ENCODE measurements at places on chromosomes 1 and 21.

- DNase-seq, result no peak
Measured at GRCh38 chr1:52919051-52919722, 2.4 kb downstream of the ECHDC2 start.

DNA sequence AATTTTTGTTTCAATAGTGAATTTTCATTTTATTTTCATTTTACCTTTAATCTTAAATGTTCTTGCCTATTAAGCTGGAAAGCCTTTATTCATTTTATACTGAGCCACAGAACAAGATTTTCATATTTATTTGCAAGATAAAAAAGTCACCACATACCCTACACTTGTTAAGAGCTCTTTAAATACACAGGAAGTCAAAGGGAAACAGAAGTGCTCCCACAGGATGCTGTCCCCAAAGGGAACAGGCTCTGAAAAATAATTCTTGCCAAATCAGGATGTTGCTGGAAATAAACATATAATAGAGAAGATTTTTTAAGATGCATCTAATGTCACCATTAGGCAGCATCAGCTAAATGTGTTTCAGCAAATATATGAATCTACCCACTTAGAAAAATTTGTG, 113.6 kb downstream of the VAV3 start:
- no peak for DNase-seq

- DNase-seq, result no peak
Measured at GRCh38 chr1:227136210-227136820, 182.0 kb downstream of the CDC42BPA start.

- DNase-seq, result no peak
Measured at GRCh38 chr1:156838972-156839371, 19.9 kb downstream of the INSRR start.

DNA sequence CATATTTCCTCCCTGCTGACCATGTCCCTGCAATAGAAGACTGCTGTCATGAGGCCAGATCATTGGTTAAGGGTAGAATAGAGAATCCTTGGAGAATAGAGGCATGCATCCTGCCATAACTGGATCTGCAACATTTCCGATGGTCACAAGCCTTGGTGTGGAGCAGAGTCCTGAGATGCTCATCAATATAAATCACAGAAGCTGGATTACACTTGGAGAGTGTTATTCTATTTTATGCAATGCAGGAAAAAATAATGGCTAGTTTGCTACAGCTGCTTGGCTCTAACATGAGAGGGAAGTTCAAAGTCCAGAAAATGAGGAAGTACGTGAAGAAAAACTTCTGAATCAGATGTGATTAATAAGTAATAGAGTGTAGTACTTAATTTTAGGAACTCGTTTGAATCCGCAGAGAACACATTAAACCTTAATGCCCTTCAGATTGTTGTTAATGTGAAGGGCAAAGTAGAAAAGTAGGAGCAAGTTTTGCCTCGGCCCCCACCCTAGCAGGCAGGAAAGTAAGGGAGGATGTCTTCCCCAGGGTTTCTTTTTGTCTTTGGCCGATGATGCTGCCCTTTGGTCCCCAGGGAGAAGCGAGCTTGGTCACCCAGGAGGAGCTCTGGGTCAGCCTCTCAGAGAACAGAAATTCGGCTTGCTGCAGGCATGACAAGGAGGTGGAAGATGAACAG, 59.5 kb downstream of the KCNK1 start:
- peak; percentile 72 for DNase-seq

GRCh38 chr1:209363112-209363511, 220.4 kb upstream of the CAMK1G start:
- DNase-seq, result no peak

DNA sequence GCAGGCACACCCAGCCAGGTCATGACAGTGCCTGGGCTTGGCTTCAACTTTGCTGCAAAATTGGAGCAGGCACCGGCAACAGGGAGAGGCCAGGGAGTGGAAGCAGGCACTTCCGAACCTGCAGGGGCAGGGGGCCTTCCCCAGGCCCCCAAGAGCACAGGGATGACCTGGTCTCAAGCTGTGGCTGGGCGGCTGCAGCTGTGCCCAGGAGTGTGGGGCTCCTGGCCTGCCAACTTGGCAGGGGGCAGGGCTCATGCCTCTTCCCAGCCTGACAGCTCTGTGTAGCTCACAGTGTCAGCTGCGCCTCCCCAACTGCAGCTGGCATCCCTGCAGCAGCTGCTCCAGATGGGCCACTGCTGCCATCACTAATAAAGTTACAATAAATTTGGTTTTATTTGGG, 51.5 kb upstream of the SCYL3 start:
- no peak for DNase-seq

DNA sequence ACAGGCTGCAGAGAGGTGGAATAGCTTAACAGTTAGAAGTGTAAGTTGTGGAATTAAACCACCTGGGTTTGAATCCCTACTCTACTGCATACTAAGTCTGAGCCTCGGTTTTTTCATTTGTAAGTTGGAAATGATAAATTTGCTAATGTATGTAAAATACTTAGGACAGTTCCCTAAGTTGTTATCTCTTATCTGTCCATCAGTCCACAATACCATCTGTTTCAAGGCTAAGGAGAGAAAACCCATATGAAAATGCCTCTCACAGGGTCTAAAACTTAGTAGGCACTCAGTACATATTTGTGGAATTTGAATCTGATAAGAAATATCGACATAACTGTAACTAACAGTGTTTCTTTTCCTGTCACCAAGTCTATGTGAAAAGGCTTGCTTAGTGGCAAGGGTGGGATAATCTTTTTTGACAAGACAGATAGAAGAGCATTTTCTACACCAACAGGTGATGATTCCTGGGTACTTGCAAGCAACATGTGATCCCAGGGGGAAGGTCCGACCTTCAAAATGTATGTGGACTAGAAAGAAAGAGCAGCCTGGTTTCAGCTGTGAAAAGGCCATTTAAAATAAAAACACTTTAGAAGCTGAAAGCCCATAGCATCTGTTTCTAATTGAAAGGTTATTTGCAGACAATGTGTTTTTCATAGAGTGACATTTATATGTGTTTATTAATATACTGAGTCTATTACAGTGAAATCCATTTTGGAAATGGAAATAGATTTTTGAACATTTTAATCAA, 202.9 kb downstream of the HHAT start:
- no peak for DNase-seq

DNA sequence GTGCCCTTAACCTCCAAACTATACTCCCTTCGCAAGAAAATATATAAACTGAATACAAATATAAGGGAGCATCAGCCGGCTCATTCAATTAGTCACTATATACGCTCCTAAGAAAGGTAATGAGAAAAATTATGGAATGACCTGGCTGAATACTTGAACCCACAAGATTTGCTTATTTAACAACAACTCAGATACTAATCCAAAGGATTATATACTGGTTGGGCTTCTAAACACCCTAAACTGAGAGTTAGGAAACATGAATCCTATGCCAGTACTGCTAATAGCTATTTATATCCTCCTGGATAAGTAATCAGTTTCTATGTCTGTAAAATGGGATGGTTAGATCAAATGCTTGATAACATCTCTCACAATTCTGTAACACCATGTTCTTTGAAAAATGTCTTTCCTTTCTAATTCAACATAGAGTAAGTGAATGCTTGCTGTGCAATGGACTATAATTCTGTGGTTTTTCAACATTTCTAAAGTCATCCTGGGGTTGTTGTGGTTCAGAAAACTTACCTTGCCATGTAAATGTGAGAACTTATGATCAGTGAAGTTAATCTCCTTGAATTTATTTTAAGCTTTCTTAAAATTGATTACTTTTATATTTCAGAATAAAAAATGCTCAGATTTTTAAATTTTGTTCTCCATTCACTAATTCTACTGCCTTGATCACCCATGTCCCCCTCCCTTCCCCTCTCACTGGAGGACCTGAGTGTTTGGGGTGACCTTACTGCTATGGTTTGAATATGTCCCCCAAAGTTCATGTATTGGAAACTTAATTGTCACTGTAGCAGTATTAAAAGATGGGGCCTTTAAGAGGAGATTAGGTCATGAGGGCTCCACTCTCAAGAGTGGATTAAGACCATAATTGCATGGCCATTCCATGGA, 14.5 kb downstream of the DUSP10 start:
- DNase-seq, result no peak

DNA sequence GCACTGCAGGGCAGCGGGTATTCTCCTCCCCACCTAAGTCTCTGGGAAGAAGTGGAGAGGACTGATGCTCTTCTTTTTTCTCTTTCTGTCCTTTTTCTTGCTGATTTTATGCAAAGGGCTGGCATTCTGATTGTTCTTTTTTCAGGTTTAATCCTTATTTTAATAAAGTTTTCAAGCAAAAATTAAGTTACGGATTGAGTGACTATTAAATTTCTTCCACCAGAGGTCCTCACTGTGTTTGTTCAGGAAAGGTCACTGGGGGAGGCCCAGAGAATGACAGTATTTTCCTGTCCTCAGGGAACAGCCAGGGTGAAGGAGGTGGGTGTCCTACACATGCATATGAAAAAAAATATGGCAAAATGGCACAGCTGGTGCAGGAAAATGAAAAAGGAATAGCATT, 4.4 kb upstream of the ELF3 start:
- DNase-seq, result no peak

GRCh38 chr1:104946558-104947210, 1197.0 kb downstream of the AMY1C start:
- no peak for DNase-seq

DNA sequence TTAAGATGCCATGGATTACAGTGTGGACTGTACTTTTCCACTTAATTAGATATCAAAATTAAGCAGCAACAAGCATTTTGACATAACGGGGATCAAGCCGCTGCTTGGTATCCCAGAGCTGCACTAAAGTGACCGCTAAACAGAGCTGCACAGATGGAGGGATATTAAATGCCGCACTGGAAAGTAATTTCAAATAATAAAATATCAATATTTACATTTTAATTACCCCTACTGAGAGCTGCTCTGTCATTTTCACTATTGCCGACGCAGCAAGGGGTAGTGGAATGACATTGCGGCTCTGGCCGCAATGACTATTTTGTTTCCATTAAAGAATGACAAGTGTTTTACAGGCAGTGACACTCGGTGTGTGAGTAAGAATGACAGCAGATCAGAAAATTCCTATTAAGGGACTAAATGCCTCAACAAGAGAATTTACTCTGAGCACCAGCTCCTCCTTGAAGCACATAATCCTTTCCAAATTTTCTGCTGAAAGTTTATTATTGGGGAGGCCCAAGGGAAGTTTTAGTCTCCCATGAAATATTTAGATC, 109.1 kb upstream of the USH2A start:
- DNase-seq, result no peak

GRCh38 chr1:3350506-3351261, 103.8 kb upstream of the ARHGEF16 start:
- no peak for DNase-seq

DNA sequence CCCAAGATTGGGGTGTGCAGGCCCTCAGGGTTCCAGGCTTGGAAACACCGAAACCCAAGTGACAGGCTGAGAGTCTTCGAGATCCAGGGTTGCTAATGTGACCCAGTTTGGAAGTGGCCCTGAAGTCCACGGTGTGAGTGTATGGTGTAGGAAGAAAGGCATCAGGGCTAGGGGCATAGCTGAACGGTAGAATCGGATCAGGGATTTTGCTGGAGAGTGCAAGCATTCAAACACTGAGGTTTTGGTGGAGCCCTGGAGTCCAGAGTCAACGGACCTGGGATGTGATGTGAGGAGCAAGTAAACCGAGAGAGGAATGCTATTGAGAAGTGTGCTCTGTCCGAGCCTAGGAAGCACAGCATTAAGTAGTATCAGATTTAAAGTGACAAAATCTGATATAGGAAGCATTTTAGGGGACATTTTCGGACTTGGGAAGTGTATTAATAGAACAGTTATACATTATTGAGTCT, 958 bp downstream of the NFYC start:
- DNase-seq, result peak; percentile 34

DNA sequence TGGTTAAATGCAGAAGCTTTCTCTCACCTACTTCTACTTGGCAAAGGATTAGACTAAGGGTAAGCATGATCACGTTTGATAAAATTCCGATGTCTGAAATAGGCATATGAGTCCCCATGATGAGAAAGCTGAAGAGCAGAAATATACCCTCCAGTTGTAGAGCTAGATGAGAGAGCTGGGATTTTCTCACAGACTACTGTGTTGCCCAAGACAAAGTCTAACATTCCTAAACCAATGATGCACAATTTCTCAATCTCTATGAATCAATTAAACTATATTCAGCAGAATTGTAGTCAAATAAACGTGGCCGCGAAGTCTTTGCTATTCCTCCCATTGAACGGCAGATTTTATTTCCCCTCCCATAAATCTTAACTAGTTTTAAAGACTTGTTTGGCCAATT, 699.2 kb downstream of the KCNT2 start:
- DNase-seq, result no peak

DNA sequence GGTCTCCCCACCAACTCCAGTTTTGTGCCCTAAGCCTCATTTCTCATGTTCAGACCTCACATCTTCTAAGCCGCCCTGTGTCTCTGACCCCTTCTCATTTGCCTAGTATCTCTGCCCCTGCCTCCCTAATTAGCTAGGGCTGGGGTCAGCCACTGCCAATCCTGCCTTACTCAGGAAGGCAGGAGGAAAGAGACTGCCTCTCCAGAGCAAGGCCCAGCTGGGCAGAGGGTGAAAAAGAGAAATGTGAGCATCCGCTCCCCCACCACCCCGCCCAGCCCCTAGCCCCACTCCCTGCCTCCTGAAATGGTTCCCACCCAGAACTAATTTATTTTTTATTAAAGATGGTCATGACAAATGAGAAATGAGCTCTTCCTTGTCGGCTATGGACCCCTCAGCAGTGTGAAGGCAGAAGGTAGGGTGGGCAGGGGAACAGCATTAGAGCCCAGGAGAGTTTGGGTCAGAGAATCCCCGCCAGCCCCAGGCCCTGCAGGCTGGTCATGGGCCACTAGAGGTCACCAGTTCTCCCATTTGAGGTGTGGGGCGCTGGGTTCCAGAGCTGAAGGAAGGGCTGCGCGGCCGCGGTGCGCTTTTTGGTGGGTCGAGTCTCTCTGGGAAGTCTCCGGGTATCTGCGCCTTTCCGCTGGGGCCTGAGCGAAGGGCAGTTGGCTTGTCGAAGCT, 11.5 kb downstream of the ADAMTSL4 start:
- peak; percentile 89 for DNase-seq

GRCh38 chr21:44454747-44455523, at the start of gene LRRC3:
Gene LRRC3, plus strand, starts transcription at chr21:44455510. Its CDS starts 1,135 bp downstream, at chr21:44456645.
- peak; percentile 63 for DNase-seq

GRCh38 chr1:180415985-180416633, 86.3 kb downstream of the ACBD6 start:
- DNase-seq, result peak; percentile 40

DNA sequence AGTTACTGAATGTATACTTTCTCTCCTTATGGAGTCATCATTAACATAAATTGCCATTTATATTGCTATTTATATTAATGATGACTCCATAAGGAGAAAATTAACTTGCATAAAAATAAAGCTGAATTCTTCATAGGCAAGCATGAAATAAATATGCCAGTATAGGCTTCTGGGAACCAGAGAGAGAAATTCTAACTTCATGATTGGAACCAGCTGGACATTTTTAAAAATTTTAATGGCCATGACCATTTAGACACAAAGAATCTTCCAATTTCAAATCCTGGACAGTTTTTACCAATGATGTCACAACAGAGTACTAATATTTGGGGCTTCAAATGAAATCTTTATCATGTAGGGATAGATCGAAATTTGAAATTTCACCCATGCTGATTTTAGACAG, 268.7 kb downstream of the PTGER3 start:
- no peak for DNase-seq

GRCh38 chr1:229988534-229988933, 78.5 kb upstream of the GALNT2 start:
- DNase-seq, result no peak

GRCh38 chr1:12208764-12209494, 20.9 kb upstream of the VPS13D start:
- DNase-seq, result peak; percentile 74
